ENCODE measurements at places on chromosomes 7 and 10.
A peak's percentile ranks its signal among the peaks of the same experiment; 100 is the strongest.

- no peak for DNase-seq
These were observed 78.3 kb downstream of the MMRN2 start for GRCh38 chr10:86878983-86879713.

DNA sequence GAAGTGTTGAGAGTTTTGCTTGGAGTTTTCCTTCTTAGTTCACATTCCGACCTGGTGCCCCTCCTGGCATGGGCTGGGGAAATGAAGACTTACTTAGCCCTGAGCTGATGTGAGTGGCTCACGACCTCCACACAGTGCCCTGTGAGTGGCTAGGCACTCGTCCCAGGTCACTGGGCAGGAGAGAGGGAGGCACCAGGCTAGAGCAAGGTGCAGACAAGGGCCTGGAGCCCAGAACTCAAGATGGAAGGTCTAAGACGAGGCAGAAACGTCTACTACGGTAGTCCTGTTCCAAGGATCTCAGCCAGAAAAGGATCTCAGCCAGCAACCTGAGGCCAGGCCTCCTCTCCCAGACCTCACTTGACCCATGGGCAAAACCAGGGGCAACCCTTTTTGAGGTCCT lies 22.4 kb downstream of the ANXA11 start:
- no peak for DNase-seq

DNA sequence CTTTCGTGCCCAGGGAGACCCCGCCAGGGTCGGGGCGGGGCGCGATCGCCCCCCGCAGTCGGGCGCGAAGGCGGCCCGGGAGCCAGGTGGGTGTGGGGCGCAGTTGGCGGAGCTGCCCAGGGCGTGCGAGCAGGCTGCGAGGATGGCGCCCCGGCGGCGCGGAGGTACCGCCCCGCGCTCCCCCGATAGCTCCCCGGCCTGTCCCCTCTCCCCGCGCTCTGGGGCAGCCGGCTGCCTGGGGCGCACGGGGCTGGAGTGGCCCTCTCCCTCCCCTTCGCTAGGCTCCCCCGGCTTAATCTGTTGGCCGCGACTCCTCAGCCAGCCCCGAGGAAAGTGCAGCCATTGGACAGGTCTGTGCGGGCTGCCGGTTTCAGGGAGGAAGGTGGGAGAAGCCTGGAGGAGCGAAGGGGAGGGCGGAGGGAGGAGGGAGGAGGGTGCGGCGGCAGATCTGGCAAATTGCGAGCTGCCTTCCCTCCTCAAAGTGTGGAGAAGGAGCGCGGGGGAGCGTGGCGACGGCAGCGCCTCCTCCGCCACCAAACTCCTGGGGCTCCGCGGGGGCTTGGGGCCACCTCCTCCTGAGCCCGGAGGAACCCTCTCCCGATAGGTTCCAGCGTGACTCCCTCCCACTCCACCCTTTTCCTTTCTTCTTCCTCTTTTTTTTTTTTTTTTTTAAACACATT lies 361 bp upstream of the PLXDC2 start:
- peak; percentile 89 for DNase-seq

DNA sequence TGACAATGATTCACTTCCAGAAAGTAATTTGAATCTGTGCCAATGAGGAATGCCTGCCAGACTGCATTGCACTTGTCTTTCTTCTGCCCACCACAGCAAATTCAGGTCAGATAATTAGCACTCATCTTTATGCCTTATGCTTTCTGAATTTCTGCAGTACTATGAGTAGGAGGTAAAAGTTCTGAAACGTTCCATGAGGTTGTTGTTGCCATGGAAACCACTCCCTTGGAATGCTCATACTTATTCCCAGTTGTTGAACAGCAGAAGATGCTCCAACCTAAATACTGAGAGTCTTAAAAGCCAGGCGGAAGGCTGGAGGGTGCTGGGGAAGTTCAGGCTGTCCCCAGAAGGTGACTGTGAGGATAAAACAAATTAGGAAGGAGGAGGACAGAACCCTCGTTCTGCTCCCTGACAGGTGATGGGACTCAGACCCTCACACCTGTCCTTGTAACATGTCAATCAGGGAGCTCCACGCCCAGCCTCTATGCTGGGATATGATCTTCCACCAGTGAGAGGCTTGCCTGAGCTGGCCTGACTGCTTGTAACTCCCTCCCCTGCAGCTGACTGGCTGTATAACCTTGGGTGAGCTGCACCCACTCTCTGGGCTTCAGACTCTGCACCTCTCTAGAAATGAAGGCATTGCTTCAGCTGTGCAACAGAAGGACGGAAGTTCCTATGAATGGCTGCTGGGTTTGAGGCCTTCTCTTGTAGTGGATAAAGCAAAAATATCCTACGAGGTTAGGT lies 554.3 kb upstream of the MGMT start:
- DNase-seq: peak; percentile 80

DNA sequence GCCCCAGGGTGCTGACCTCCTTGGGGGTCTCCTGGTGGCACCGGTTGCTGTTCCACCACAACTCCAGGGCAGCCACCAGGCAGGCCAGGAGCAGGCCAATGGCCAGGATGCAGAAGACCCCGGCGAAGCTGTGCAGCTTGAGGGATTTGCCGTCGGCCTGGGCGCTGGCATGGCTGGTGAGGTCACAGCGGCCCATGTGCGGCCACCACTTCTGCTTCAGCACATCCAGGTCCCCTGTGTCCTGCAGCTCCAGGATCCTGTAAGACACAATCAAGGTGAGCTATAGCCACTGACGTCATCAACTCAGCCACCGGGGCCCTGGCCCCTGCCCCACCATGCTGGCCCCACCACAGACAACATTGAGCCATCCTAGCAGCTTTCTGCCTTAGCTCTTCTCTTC lies 753.2 kb downstream of the GRID1 start:
- DNase-seq: no peak

- no peak for DNase-seq
These were observed 38.7 kb downstream of the PPIF start for GRCh38 chr10:79385804-79386531.

DNA sequence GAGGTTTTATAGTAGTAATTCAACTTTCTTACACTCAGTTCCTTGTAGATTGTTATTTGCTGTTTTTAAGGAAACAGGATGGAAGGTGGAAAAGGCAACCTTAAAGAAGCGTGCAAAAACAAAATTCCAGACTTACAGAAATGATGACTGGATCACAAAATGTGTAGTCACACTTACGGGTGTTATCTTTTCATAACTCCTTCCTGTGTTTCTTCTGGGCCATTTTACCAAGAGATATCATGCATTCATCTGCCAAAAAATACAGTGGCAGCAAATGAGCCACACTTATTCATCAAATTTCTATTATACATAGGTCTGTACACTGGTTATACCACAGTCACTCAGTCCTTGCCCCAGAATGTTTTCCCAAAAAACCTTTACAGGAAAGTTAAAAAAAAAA lies 94.3 kb upstream of the IL6 start:
- DNase-seq: no peak

- no peak for DNase-seq
These were observed 6.3 kb upstream of the C7orf33 start for GRCh38 chr7:148584154-148584827.

GRCh38 chr7:135798095-135798494 lies 49.5 kb upstream of the FAM180A start:
- no peak for DNase-seq

GRCh38 chr10:63703113-63703670 lies 182.0 kb downstream of the REEP3 start:
- DNase-seq: no peak

GRCh38 chr10:35182631-35183510 lies 56.2 kb downstream of the CREM start:
- no peak for DNase-seq

DNA sequence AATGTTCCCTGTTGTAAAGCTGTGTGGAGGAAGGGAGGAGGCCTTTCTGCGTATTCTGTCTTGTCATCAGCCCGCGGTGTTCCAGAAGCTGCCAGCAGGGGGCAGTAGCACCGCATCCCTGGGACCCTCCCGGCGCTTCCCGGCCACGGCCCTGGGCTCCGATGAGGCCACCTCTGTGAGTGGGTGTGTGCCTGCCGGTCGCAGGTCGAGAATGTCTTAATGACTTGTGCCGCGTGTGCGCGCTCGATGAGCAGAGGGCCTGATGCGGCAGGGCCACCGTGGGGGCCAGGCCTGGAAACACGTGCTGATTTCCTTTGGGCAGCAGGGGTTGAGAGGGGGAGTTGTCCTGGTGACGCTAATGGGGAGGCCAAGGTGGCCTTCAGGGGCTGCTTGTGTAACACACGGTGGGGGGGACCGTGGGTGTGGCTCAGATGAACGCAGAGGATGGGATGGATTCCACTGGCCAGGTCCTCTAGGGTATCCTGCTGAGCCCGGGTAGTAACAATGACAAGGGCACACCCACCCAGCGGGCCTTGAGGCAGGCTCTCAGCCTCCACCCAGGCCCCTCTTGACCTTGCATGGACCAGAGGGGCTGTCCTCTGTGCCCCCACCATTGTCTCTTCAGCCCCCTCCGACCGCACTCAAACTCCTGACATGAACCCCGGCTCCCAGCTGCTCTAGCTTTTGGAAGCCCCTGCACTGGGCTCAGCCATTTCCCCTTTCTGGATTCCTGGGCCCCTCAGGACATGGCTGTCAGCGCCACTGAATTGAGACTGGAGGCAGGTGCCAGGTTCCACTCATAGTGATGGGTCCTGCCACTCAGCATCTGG lies 135.9 kb upstream of the PODXL start:
- DNase-seq: peak; percentile 14

GRCh38 chr7:1741751-1742554 lies 71.9 kb downstream of the ELFN1 start:
- no peak for DNase-seq

- DNase-seq: no peak
These were observed 74.8 kb upstream of the FOXK1 start for GRCh38 chr7:4607311-4607729.

GRCh38 chr7:80279760-80280159 lies 145.1 kb downstream of the GNAI1 start:
- DNase-seq: no peak

GRCh38 chr10:117322260-117322659 lies 53.0 kb downstream of the PDZD8 start:
- DNase-seq: no peak

- no peak for DNase-seq
These were observed 205.8 kb upstream of the LYZL1 start for GRCh38 chr10:29083096-29083495.

DNA sequence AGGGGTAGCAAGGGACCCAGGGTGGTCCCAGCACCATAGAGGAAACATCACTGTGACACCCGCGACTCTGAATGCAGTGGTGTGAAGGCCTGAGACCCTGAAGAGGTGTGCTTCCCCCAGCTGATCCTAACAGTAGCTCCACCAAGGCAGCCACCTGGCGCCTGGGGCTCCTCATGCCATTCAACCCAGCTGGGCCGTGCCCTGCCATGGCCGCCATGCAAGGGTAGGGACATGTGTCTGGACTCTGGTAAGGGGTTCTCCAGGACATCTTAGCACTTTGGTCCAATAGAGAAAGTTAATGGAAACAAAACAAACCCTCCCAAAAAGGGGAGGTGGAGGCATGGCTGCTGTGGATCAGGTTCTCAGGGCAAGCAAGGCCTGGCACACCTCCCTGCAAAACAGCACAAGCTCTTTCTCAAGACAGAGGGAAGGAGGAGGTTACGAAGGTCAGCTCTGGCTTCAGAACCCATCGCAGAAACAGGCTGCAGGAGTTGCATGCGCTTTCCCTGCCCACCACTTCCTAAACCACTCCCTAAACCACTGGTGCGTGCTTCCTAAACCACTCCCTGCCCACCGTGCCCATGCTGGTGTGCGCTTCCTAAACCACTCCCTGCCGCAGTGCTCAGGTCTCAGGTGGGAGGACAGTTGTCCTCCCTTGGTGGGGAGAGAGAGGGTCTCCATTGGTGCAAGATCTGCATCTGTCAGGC lies 108.7 kb downstream of the LARP4B start:
- no peak for DNase-seq

GRCh38 chr10:63910806-63911205 lies 389.6 kb downstream of the REEP3 start:
- no peak for DNase-seq

DNA sequence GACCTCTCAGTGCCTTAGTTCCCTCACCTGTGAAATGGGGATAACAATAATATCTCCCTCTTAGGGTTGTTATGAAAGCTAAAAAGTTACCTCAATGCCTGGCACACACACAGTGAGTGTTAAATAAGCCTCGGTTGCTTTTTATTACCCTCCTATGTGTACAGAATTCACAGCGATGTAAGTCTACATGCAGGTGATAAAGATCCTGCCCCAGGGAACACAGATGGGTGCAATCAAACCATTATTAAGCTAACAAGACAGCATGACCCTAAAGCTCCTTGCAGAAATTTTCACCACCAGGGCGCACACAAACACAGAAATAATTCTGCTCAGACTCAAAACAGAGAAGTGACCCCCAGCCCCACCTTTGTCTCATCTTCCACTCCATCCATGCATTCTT lies 261.9 kb downstream of the SNX10 start:
- no peak for DNase-seq

DNA sequence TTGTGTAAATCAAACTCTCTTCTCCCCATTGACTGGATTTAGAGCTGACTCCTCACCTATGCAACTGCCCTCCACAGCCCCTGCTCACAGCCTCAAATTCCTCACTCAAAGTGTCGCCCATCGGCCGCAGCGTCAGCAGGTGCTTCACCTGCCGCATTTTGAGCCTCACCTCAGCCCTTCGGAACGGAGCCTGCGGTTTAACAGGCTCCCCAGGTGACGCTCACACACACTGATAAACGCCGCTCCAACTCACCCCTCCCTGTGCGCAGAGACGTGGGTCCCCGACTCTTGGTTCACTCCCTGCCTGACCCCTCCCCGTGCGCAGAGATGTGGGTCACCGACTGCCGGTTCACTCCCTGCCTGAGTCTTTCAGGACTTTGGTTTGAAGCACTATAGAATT lies 57.1 kb downstream of the CARD11 start:
- DNase-seq: no peak

- DNase-seq: no peak
These were observed 15.0 kb upstream of the STN1 start for GRCh38 chr10:103932971-103933370.

GRCh38 chr10:28254290-28254985 lies 48.4 kb downstream of the MPP7 start:
- DNase-seq: no peak

DNA sequence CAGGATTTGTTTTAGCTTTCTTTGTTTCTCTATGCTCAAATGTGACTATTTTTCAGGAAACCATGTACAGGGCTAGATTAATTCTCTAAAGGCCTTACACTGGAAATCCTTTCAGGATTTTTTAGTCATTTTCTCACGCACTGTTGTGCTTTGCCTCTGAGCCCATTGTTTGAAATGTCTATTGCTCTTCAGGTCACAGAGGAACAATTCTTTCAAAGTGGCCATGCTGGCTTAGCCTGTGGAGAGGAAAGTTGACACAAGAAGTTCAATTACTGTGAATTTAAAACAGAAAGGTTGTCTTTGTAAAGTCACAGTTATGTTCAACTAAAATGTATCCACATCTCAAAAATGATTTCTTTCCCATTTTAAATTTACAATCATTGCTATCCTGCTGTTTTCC lies 1071.7 kb upstream of the POT1 start:
- DNase-seq: no peak
